H9 (cell line): ENCODE measurements at places on chromosomes 1 and 21.
A peak's percentile ranks its signal among the peaks of the same experiment; 100 is the strongest.

DNA sequence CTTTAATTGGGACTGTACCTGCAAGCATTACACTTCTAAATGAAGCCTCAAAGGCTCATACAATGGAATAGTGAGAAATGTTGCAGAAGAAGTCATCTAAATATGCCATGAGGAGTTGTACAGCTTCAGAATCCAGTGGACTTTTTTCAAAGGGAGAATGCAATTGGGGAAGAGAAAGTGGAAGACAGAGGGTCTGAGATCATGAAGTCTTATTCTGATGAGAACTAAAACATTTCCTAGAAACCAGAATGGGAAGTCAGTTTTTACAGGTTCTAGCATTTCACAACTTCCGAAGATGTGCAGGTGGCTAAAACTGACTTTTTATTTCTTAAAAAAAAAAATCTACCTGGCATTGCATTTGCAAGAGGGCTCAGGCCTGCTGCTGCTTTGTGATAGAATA, 424.4 kb upstream of the RUNX1 start:
- H3K4me3 ChIP-seq: no peak overlapping the region
- H3K4me1 ChIP-seq: peaks cover 5% of the 10 kb centered on the region; the same call in 1 of the 2 replicates

- no peaks in the 10 kb centered on the region for H3K36me3 ChIP-seq
- no peak for DNase-seq
- no peak overlapping the region for H3K4me3 ChIP-seq
These were observed 25.9 kb upstream of the ATP1A1 start for GRCh38 chr1:116346943-116347673.

DNA sequence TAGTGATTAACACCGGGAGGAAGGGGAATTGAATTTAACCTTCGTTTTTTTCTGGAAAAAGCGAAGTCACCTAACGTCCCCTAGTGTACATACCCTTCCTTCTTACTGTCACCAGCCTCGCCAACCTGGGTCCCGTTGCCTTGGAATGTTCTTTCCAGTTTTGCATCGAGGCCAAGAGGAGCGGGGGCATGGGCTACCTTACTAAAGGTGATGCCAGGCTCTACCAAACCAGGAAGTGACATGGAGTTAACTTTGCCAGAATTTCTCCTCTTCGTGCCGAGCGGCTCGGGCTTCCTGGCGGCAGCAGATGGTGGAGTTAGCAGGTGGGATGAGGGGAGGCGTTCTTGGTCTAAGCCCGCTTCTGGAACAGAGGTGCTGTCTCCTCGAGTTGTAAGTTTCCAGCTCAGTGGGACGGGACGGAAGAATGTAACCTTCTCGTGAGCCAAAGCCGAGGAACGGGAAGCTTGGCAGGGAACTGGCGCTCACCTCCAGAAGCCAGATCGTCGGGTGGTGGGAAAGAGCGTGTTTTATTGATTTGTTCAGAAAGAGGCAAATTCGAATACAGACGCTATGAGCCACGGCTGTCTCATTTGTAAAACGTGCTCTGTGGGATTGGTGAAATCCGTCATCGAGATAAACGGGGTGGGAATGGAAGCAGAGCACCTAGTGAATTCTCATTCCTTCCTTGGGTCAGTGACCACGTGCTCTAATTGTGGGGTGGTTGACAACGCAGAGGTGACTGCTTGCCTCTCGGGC, 486 bp downstream of the NIPAL3 start:
- no peak for DNase-seq
- H3K27me3 ChIP-seq: no peaks in the 10 kb centered on the region
- H3K27ac ChIP-seq: no peak overlapping the region
- H3K4me1 ChIP-seq: no peaks in the 10 kb centered on the region; the same call in 1 of the 2 replicates
- H3K4me3 ChIP-seq: peak overlapping the region; percentile 93
- peaks cover 4% of the 10 kb centered on the region; the same call in 1 of the 2 replicates for H3K36me3 ChIP-seq

- no peak overlapping the region for H3K4me3 ChIP-seq
- no peaks in the 10 kb centered on the region for H3K4me1 ChIP-seq
- no peak for DNase-seq
- H3K27ac ChIP-seq: no peak overlapping the region
These were observed 8.9 kb upstream of the KIF21B start for GRCh38 chr1:201032408-201032807.

DNA sequence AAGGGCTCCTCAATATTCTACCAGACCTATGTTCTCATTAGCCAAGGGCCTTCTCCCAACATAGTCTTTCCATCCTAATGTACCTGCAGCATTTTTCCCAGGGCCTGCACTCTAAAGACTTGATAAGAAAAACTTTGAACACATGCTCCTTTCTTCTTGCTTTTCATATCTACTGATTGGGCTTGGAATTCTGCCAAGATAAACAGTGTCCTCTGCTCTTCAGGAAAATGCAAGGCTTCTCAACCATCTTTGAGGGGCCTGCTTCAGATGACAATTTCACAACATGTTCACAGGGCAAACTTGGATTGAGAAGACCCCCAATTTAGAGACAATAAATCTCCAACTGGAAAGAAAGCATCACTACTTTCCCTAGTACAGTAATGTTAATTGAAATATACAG, 25.8 kb upstream of the PPT1 start:
- DNase-seq: no peak
- no peaks in the 10 kb centered on the region for H3K36me3 ChIP-seq
- H3K27me3 ChIP-seq: no peaks in the 10 kb centered on the region
- H3K27ac ChIP-seq: no peak overlapping the region
- H3K4me3 ChIP-seq: no peak overlapping the region
- H3K4me1 ChIP-seq: no peaks in the 10 kb centered on the region

DNA sequence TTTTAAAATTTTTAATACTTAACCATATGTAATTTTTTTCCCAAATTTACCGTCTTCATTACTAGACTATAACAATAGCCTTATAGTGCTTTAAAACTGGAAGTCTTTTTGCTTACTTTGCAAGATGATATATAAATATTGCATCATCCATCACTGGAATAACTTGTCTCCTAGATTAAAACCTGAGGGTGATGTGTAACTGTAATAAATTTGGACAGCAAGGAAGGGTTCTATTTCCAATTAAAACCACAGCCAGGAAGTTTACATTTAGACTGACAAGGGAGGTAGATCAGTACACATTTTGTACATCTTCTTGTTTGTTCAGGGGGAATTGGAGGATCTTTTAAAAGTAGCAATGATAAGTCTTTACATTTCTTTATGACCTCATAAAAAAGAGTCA, 21.9 kb downstream of the NTNG1 start:
- H3K4me3 ChIP-seq: no peak overlapping the region
- H3K27ac ChIP-seq: no peak overlapping the region
- H3K4me1 ChIP-seq: no peaks in the 10 kb centered on the region

DNA sequence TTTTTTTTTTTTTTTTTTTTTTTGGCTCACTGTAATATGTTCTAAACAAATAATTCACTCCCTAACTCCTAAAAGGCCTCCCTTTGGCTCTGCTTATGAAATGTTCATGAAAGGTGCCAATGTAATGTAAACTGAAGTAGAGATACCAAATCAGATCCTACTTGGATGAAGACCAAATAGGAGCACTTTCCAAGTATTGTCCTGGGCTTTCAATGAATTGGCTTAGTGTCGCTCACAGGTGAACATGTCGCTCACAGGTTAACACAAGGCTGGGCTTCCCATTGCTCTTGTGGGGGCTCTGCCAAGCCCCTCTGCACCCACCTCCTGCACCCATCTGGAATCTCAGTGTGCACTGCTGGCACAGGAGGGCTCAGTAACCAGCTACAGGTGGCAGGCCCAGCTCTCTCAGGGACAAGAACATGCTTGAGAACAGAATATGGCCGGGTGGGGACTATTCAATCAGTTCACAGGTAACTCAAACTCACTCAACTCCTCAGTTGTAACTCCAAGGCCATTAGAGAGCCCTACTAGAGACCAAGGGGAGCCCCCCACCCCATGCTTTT, 10.6 kb upstream of the CD58 start:
- no peaks in the 10 kb centered on the region for H3K4me1 ChIP-seq
- DNase-seq: no peak
- no peaks in the 10 kb centered on the region for H3K27me3 ChIP-seq

GRCh38 chr1:51867479-51868232, 10.9 kb downstream of the NRDC start:
- no peak overlapping the region for H3K4me3 ChIP-seq
- H3K27me3 ChIP-seq: no peaks in the 10 kb centered on the region
- no peaks in the 10 kb centered on the region for H3K4me1 ChIP-seq
- no peak overlapping the region for H3K27ac ChIP-seq
- no peak for DNase-seq
- peaks cover 3% of the 10 kb centered on the region; the same call in 1 of the 3 replicates for H3K36me3 ChIP-seq

GRCh38 chr1:229132106-229132443, 138.8 kb upstream of the RAB4A start:
- no peak overlapping the region for H3K27ac ChIP-seq
- H3K4me1 ChIP-seq: no peaks in the 10 kb centered on the region; the same call in 1 of the 2 replicates
- H3K4me3 ChIP-seq: no peak overlapping the region
- peaks cover 18% of the 10 kb centered on the region for H3K36me3 ChIP-seq
- no peaks in the 10 kb centered on the region for H3K27me3 ChIP-seq

GRCh38 chr1:209732725-209733124, 23.1 kb upstream of the TRAF3IP3 start:
- DNase-seq: no peak
- no peak overlapping the region for H3K4me3 ChIP-seq
- H3K27me3 ChIP-seq: no peaks in the 10 kb centered on the region
- H3K36me3 ChIP-seq: no peaks in the 10 kb centered on the region
- no peak overlapping the region for H3K27ac ChIP-seq
- H3K4me1 ChIP-seq: no peaks in the 10 kb centered on the region

DNA sequence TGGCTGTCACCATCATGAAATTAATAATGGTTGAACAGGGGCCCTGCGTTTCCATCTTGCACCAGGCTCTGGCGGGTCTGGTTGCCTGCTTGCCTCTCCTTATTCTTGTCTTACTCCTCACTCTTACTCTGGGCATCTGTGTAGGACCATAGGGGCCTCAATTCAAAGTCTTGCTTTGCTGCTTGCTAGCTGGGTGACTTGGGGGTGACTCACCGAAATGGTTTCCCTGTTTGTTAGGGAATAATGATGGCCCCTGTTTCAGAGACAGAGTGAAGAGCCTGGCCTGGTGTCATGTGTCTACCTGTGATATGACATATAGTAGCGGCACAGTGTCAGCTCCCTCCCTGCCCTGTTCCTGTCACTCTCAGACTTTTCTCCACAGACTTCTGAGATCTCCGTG, 24.6 kb downstream of the KCNC4 start:
- no peaks in the 10 kb centered on the region for H3K36me3 ChIP-seq
- no peaks in the 10 kb centered on the region for H3K27me3 ChIP-seq
- DNase-seq: no peak
- peak overlapping the region; percentile 13; the same call in 1 of the 3 replicates for H3K4me3 ChIP-seq
- no peaks in the 10 kb centered on the region for H3K4me1 ChIP-seq

- DNase-seq: no peak
- H3K27ac ChIP-seq: no peak overlapping the region
- H3K4me1 ChIP-seq: no peaks in the 10 kb centered on the region
These were observed 2.2 kb downstream of the RIPPLY3 start for GRCh38 chr21:37008724-37009123.

- no peaks in the 10 kb centered on the region for H3K27me3 ChIP-seq
- no peak overlapping the region for H3K27ac ChIP-seq
- H3K36me3 ChIP-seq: no peaks in the 10 kb centered on the region
- no peak overlapping the region for H3K4me3 ChIP-seq
- no peak for DNase-seq
These were observed 487.8 kb downstream of the PCP4 start for GRCh38 chr21:40355076-40355475.

DNA sequence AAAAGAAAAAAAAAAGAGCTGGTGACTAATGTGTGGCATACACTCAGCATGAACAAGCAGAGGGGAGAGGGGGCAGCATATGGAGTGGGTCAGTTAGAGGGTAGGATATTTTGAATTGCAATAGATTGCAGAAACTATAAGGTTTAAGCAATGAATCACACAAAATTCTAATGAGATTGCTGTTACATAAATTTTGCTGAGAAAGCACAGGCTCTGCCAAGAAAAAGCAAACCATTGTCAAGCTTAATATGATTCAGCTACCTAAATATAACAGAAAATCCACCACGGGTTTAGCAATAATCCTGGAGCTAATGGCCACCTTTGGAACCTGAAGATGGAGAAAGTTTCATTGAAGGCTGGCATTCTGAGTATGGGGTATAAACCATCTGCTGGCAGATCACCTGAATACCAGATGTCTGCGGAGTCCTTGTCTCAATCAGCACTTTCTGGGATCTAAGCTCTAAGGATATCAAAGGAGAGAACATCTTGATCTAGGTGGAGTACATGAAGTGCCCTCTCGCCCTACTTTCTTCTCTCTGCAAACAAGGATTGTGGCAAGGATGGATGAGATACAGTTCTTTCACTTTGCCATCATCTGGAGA, 30.3 kb upstream of the ANGPTL7 start:
- H3K4me1 ChIP-seq: no peaks in the 10 kb centered on the region
- no peak overlapping the region for H3K4me3 ChIP-seq
- H3K36me3 ChIP-seq: peaks cover 34% of the 10 kb centered on the region
- H3K27ac ChIP-seq: no peak overlapping the region

DNA sequence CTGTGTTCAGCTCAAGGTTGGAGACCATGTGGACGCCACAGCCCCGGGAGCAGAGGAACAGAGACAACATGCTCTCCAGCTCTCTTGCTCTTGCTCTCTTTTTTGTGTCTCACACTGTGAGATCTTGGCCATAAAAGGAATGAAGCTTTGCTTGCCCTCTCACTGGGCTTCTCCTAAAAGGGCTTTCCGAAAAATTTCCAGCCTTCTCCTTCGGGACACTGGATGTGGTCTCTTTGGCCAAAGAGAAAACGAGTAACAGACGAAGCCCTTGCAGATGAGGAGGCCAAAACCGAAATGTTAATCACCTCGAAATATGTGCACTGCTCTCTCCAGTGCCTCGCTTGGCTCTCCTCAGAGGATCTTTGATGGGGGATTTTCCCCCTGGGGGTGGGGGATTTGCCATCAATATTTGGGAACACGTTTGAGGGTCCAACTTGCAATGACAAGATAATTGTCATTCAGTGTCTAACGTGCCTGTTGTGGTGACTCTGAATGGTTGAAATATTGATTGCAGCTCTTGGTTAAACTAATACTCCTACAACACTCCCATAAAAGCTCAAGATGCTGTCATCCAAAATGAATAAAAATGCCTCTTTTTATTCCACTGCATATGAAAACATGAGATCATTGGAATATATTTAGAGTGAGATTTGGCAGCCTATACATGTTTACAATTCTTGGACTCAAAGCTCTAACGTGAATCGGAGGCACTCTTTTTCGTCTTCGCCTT, 68.6 kb upstream of the ANGPTL1 start:
- no peak overlapping the region for H3K4me3 ChIP-seq
- H3K4me1 ChIP-seq: no peaks in the 10 kb centered on the region
- no peak for DNase-seq
- no peaks in the 10 kb centered on the region for H3K36me3 ChIP-seq
- no peaks in the 10 kb centered on the region for H3K27me3 ChIP-seq

GRCh38 chr1:58812926-58813325, 29.1 kb upstream of the JUN start:
- no peaks in the 10 kb centered on the region for H3K36me3 ChIP-seq
- H3K27me3 ChIP-seq: no peaks in the 10 kb centered on the region; the same call in 1 of the 2 replicates
- DNase-seq: no peak
- H3K4me1 ChIP-seq: no peaks in the 10 kb centered on the region; the same call in 1 of the 2 replicates
- no peak overlapping the region for H3K4me3 ChIP-seq
